ENCODE measurements at places on chromosomes 2 and 18.

DNA sequence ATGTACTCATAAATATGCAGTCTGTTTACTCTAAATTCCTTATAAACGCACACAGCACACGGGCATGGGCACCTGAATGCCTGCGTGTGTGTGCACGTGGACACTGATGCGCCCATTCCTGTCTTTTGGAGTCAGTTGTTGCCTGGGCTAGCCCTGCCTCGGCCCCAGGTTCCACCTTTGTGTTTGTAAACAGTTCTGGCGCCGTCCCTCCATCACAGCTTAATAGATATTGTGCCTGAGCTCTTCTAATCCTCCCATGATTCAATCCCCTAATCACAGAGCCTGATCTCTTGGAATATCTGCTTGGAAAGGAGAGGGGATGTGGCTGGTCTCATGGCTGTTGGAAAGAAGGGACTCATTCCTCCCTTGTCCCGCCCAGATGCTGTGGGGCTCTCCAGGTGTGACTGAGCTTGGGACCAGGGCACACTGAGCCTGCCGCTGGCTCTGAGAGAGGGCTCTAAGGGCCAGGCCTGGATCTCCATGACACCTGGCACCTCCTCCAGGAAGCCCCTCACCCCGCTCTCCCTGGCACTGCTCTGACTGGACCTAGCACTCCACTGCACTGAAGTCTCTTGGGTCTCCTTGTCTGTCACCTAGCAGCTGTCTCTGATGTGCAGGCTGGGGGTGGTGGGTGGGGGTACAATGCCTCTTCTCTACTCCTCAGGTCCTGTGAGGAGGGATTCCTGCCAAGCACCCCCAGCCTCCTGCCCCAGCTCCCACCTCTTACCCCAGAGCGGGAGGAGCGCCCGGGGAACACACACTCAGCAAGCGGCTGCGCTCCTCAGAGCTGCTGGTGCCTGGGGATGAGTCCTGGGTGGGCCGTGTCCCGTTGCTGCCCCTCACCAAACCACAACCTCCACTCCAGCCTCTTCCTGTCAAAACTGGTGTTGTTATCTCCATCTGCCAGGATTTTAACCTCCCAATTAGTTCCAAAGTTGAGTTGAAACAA is 181.3 kb downstream of the INHBB start:
- DNase-seq: no peak

- DNase-seq: no peak
Observed at GRCh38 chr2:189076120-189076519, 101.9 kb downstream of the COL3A1 start.

DNA sequence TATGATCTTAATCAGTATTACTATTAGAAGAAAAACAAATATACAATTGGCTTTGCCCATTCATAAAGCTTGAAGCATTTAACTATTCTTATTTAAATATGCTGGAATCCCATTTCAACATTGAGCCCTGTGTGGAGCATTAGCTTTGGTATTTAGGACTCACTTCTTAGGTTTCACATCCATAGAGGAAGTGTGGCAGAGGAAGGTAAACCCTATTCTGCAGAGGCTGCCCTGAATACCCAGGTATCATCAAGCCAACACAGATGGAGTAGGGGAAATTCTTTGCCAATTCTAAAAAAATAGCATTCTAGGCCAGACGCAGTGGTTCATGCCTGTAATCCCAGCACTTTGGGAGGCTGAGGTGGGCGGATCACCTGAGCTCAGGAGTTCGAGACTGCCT is 361.5 kb downstream of the FIGN start:
- no peak for DNase-seq

GRCh38 chr2:21890041-21890440 is 766.3 kb downstream of the TDRD15 start:
- DNase-seq: no peak

DNA sequence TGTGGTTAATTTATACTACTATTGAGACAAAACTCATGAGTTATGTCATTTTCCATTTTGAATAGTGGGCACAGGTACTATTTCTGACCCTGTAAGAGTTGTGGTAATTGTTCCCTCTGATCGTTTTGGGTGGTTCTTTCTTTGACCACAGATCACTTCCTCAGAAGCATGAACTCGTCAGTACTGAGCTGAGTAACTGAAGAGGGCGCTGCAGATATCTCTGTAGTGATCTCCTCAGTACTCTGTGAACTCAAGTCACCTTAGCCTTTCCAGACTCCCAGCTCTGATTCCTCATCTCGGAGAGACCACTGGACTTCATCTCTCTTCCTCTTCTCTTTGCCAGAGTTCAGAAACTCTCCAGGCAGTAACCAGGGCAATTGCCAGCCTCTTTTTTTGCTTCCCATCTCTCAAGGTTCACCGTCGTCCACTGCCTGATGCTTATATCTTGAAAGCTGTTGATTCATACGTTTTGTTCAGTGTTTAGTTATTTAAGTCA is 9.4 kb upstream of the IL1RL1 start:
- peak; percentile 47 for DNase-seq

GRCh38 chr2:36388472-36388871 is 32.9 kb downstream of the CRIM1 start:
- DNase-seq: no peak

DNA sequence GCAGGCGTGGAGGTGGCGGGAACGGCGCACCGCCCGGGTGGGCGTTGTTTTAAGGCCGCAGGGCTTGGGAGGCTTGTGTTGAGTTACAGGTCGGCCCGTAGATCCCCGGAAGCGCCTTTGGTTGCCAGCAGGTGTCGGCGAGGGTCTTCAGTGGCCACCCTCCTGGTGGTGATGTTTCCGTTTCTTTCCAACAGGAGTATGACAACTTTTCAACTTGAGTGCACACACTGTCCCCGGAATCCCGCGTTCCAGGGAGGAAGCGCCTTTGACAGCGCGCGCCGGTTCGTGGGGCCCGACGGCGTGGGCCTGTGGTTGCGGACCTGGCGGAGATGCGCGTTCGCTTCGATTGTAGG is 1.0 kb upstream of the HDAC4 start:
- peak; percentile 46 for DNase-seq

- no peak for DNase-seq
Observed at GRCh38 chr2:188456114-188456909, 164.6 kb downstream of the GULP1 start.

GRCh38 chr18:66645983-66646382 is 42.1 kb upstream of the CDH19 start:
- DNase-seq: no peak

- peak; percentile 47 for DNase-seq
Observed at GRCh38 chr2:227766373-227766883, 20.7 kb downstream of the SCYGR8 start.

DNA sequence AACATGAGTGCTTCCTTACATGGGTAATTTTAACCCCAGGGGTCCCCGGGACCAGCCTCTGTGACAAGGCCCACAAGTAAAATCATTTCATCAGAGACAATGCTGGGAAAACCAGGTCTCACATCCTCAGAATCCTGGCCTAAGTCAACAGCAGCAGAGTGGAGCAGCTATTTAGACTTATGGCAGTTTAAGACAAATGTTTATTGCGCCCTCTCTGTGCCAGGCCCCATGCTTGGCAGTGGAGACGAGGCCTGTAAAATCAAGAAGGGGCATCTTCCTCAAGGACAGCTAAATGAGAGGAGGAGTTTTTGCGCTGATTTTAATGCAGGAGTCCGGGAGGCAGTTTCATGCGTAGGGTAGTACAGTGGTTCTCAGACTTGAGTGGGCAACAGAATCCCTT is 56.0 kb upstream of the ACAA2 start:
- no peak for DNase-seq

DNA sequence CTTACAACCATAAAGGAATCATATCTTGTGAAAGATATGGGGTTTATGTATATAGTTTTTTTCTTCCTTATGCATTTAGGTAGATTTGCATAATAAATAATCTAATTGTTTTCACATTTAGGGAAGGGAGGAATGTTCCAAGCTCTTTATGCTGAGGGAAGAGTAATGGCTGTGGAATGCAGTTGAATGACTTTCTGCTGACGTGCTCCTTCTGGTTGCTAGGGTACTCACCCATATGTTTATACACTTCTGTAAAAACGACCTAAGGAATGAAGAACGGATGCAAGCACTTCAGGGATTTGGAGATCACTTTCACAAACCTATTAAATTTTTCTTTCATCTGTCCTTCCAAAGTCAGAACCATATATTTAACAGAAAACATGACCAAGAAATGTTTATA is 29.2 kb upstream of the PPP4R1 start:
- DNase-seq: no peak

GRCh38 chr2:223800908-223801307 is 36.5 kb downstream of the AP1S3 start:
- DNase-seq: no peak
